ENCODE measurements at places on chromosomes 5 and 9. TPM values are rescaled to one million over a fixed set of nuclear protein-coding genes. Genes with fewer than 3 reads are reported as not detected.

DNA sequence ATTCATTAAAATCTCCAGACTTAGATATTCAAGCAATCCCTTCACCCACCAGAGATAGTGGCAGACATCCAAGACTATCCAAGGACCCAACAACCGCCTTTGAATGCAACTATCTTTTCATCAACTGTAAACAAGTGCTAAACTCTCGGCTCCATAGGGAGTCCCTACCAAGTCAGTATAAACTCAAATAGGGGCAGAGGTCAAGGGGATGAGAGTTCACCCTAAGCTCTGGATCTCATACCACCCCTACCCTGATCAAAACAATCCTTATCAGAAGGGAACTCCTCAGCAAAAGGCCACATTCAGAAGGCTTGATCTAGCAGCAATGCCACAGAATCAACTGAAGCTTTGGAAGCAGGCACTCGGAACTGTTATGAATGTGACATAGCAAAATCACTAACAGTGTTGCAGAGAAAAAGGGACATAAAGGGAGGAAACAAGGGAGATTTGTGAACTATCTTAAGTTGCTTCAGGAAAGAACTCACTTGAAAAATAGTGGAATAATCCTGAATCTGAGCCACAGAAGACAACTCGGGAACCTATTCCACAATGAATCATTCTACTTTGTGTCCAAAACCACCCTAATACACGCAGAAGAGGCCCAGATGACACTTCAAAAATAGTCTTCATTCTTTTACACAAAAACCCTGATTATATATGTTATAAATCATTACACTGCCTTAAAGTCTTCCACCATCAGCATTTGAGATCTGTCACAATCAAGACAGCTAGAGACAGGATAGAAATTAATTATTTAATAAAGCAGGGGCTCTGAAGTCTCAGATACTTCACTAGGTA is 49.8 kb downstream of the NR6A1 start:
- DNase-seq = no peak

DNA sequence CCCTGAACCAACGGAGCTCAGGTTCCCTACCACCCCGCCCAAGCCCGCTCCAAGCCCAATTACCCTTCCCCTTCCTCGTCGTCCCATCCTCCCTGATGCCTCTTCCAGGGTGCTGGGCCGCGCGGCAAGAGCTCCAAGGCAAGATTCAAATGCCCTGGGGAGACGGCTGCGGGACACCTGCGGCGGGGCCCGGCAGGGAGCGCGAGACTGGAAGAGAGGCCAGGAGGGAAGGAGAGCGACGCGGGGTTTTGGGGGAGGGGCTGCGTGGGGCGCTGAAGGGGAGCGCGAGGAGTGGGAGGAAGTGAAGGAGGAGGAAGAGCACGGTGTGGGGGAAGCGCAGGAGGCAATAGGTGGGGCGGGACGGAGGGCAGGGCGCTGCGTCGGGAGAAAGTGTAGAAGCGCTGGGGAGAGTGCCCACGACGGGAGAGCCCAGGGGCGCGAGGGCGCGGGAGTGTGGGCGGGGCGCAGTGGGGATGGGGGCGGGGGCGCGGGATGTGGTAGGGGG is 975 bp upstream of the NXNL2 start:
- no peak for DNase-seq

GRCh38 chr9:2872250-2872930 is 28.5 kb upstream of the PUM3 start:
- no peak for DNase-seq

GRCh38 chr9:2816476-2817141 is 27.3 kb downstream of the PUM3 start:
- DNase-seq = no peak

DNA sequence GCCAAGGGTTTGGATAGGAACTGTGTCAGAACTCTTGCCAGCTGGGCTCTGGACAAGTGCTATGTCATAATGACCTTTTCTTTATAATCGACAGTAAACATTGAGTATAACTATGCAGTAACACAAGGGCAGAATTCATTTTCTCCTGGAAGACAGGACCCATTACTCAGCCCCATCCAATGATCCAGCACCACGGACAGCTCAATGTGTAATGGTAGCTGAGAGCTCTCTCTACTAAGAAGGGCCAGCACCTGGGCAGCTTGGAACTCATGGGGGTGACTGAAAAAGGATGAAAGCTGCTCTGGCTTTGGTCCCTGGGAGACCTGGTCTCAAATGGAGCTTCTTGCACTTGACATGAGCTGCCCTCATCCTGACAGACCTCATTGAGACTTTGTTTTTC is 347.8 kb downstream of the TRIM32 start:
- DNase-seq = no peak

DNA sequence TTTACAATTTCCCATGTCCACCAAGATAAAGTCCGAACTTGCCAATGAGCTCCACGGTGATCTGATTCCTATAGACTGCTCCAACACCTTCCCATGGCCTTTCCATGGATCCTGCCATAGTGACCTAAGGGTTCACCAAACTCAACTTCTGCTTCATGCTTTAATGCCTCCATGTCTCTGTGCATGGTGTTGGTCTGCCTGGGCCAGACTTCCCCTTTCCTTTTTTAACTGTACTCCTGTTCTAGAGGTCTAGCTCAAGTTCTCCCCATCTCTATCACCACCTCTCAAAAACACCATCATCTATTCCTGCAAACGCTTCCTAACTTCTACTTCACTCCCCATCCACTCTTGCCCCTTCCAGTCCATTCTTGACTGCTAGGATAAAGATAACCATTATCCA is 14.8 kb upstream of the SMARCA2 start:
- no peak for DNase-seq

- no peak for DNase-seq
These were observed 351.8 kb downstream of the EBF1 start for GRCh38 chr5:158747816-158748432.

- DNase-seq = no peak
These were observed 13.0 kb upstream of the SETX start for GRCh38 chr9:132367613-132368313.

DNA sequence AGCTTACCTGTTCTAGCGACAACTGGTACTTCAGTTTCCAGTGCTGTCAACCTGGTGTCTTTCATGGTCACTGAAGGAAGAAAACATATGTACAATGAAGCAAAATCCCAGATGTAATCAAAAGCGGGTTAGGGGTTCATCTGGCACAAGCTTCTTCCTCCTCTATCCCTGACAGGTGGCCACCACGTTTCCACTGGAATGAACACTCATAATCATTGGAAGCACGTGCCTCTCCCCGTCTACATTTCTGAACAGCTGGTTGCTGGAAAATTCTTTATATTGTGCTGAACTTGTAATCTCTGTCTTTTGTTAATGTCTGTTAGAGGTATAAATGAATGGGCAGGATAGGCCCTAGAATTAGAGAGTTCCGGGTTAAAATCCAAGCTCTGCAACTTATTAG is 9.4 kb downstream of the TSC1 start:
- DNase-seq = no peak

- no peak for DNase-seq
These were observed 37.0 kb upstream of the ARL15 start for GRCh38 chr5:54347221-54347865.

GRCh38 chr9:75455444-75455921 is 367.2 kb downstream of the OSTF1 start:
- DNase-seq = no peak

The TSSK1B gene
- total RNA-seq = 0.08 TPM

The GNAQ gene
- 14.8 TPM for total RNA-seq

DNA sequence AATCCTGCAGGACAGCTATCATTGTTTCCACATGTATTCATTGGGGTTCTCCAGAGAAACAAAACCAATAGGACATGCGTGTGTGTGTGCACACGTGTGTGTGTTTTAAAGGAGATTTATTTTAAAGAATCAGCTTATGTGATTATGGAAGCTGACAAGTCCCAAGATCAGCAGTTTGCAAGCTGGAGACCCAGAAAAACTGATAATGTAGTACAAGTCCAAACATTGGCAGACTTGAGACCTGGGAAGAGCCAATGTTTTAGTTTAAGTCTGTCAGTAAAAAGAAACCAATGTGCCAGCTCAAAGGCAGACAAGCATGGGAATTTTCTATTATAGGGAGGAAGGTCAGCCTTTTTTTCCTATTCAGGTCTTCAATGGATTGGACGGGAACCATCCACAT is 35.3 kb downstream of the ADRB2 start:
- DNase-seq = no peak

- DNase-seq = no peak
These were observed 423.7 kb downstream of the ZSWIM6 start for GRCh38 chr5:61755726-61756222.

- DNase-seq = no peak
These were observed 592.5 kb downstream of the CCDC171 start for GRCh38 chr9:16145196-16145950.

GRCh38 chr5:58263296-58263695 is 196.6 kb downstream of the PLK2 start:
- no peak for DNase-seq

GRCh38 chr9:30310711-30311110 is 2073.7 kb upstream of the ACO1 start:
- DNase-seq = no peak

- no peak for DNase-seq
These were observed 4.0 kb downstream of the PAPPA start for GRCh38 chr9:116157436-116158138.

The SNAPC4 gene
- 3.9 TPM for total RNA-seq

The IFNA21 gene
- not detected for total RNA-seq

The PCDHGA2 gene
- 17.3 TPM for total RNA-seq
